ENCODE measurements at places on chromosomes 2 and 18. TPM values are rescaled to one million over a fixed set of nuclear protein-coding genes. Genes with fewer than 3 reads are reported as not detected.

Gene CACNB4
- polyA plus RNA-seq, result 0.43 TPM

Gene USP37
- polyA plus RNA-seq, result 9.8 TPM

Gene RNF144A
- 0.83 TPM for polyA plus RNA-seq

Gene SCYGR4
- polyA plus RNA-seq, result not detected

Gene ATG9A
- polyA plus RNA-seq, result 19.6 TPM

Gene SLC35F6
- 5.3 TPM for polyA plus RNA-seq

Gene ADD2
- polyA plus RNA-seq, result 17.3 TPM

Gene RUFY4
- 0.25 TPM for polyA plus RNA-seq

Gene CFAP65
- polyA plus RNA-seq, result not detected

Gene UBE2E3
- 51.6 TPM for polyA plus RNA-seq

Gene CHRND
- polyA plus RNA-seq, result not detected

Gene ACMSD
- not detected for polyA plus RNA-seq

Gene GAREM2
- polyA plus RNA-seq, result 0.19 TPM

Gene LTBP1
- not detected for polyA plus RNA-seq

Gene DYNAP
- polyA plus RNA-seq, result not detected

Gene GPR75
- 0.10 TPM for polyA plus RNA-seq

Gene CROCC2
- not detected for polyA plus RNA-seq

Gene LIMS4
- 1.4 TPM for polyA plus RNA-seq

Gene TMEM131
- 24.9 TPM for polyA plus RNA-seq

Gene POTEJ
- not detected for polyA plus RNA-seq

Gene TSPYL6
- not detected for polyA plus RNA-seq

Gene ERICH2
- polyA plus RNA-seq, result not detected

Gene ALK
- not detected for polyA plus RNA-seq

Gene B3GNT2
- polyA plus RNA-seq, result 25.1 TPM

Gene GALNT13
- polyA plus RNA-seq, result not detected

Gene CDKL4
- not detected for polyA plus RNA-seq

Gene FSHR
- polyA plus RNA-seq, result not detected

Gene FER1L5
- not detected for polyA plus RNA-seq

Gene FAP
- not detected for polyA plus RNA-seq

Gene UGT1A4
- polyA plus RNA-seq, result not detected

Gene FIGN
- polyA plus RNA-seq, result not detected
